ENCODE measurements at places on chromosomes 2 and 18.

DNA sequence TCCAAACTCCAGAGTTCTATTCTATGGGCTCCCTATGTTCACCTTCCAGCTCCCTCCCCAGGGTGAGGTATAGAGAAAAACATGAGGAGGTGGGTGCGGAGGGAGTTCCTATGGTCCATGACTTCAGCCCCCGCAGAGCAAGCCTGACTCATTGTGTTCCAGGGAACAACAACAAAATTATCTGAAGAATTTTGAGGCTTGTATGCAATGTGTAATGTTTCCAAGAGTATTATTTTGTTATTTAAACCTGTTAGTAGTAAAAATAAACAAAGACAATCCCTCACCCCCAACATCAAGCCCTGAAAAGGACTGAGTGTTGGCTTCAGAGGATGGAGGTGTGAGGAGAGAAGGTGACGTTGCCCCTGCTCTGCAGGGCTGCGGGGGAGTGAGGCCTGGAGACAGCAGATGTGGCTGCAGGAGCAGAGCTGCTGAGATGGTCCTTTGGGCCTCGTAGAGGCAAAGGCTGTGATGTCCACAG, 29.0 kb downstream of the LAMA3 start:
- no peak for DNase-seq

DNA sequence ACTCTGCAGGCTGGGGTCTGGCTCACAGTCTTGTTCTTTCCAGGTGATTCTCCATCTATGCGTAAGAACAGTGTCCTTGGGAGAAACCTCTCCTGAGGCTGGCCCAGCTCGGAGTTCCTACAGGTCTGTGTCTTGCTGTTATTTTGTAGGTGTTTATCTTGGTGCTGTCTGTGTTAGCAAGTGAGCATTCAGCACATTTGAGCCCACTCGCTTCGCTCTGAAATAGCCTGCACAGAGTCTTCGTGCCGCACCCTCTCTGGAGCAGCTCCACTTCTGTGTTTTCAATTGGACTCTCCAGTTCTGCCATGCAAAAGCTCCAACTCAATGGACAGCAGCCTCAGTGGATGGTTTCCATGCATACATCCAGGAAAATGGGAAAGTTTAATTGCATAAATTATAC, 378.2 kb upstream of the ST6GAL2 start:
- DNase-seq = no peak

GRCh38 chr2:236036045-236036444, 132.1 kb downstream of the GBX2 start:
- DNase-seq = no peak

- DNase-seq = no peak
Observed at GRCh38 chr18:78130232-78131195, 849.1 kb upstream of the SALL3 start.

DNA sequence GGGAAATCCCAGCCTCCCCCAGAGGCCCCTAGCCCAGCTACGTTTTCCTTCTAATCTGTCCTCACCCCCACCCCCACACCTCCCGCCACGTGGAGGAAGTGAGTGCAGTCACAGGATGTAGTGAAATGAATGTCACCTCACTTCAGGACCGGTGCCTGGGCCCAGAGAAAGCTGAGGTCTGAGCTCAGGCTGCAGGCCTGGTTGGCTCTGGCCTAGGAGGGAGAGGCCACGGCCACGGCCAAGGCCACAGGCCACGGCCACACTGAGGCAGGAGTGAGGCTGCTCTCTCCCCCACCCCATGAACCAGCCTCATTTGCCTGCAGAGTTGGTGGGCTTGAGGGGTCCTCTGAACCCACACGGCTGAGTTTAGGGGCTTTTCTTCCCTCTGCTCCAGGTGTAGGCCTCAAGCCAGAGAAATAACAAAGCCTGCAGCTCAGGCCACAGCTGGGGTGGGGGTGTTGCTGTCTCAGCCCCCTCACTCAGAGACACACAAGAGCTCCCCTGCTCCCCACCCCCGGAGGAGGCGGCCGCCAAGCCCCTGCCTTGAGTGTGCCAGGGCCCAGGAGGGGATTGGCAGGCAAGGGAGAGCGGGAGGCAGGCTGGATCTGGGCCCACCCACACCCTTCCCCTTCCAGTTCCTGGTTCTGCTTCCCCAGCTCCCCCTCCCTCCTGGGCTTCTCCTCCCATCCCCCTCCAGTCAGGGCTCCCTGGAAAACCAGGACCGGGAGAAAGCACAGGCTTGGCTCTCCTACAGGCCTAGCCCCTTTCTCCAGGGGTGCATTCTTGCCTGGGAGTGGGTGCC, 27.0 kb downstream of the DNMT3A start:
- DNase-seq = peak; percentile 29

GRCh38 chr2:56889738-56890137, 705.9 kb downstream of the CCDC85A start:
- no peak for DNase-seq

- DNase-seq = no peak
Observed at GRCh38 chr2:239376942-239377531, 23.8 kb downstream of the HDAC4 start.

GRCh38 chr2:8571792-8572499, 109.9 kb upstream of the ID2 start:
- no peak for DNase-seq

DNA sequence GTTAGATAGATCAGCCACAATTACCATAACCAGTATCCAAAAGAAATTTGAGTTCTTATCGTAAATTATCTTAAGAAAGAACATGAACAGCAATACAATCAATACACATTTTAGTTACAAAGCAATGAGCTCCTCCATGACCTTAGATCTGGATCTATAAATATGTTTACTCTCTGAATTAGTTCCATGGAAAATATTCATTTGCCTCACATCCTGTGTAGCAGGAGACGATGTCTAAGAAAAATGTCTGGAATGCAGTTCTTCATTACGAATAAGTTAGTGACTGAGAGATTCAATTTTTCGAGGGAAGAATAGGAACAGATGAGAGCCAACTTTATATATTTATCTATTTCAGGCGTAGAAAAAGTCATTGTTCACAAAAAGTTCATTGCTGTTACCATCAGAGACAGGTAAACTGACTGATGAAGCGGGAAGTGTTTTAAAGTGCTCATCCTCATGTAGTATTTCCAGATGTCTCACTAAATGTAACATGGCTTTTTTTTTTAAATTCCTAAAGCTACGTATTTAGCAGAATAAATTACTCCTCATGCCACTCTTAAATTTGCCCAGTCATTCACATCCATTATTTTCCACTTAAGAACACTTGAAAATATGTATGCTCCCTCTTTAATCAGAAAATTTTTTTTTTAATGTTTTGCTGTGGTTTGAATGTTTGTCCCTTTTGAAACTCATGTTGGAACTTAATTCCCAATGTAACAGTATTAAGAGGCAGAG, 106.5 kb upstream of the SCN1A start:
- no peak for DNase-seq

GRCh38 chr2:203407496-203407895, 79.3 kb downstream of the ABI2 start:
- DNase-seq = no peak

- DNase-seq = no peak
Observed at GRCh38 chr2:229282758-229283546, 11.9 kb upstream of the PID1 start.

- no peak for DNase-seq
Observed at GRCh38 chr2:108239786-108240185, at the start of gene SULT1C3. Gene SULT1C3, plus strand, starts transcription at chr2:108239968. Its CDS starts 7,227 bp downstream, at chr2:108247195.

DNA sequence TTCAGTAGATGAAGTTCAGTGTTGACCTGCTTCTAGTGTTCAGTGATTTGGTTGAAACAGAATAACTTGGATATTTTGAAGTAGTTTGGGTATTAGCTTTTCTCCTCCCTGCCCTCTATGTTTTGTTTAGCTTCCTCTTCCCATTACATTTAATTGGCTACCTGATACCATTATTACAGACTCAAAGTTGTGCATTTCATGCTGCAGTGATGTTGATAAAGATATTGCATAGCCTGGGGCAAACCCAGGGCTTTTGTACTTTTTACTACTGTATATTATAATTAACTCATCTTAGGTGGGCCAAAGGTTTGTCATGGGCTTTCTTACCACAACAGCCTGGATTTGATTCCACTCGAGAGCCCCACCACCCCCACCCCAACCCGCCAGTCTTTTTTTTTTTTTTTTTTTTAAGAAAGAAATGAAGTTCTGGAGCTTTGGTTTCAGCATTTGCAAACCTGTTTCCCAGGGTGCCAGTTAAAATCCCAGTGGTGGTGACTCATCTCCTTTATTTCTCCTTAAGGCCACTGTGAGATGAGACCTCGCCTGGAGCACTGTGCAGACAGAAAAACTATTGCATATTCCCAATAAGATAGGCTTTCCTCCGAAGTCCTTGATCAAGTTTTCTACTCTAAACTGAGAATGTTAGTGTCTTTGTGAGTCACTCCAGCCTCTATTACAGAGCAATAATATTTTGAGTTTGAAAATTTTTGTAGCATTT, 393.7 kb upstream of the FANCL start:
- no peak for DNase-seq
